Stimulated activated CD4-positive, alpha-beta T cell treated with anti-CD3 and anti-CD28 coated beads, Interleukin-12 subunit alpha, Interleukin-12 subunit beta, amount 100 ng/mL, for 24 hours (primary cell): ENCODE measurements at places on chromosomes 11 and 22.

- DNase-seq, result peak; percentile 15
Observed at GRCh38 chr11:67006029-67006884, 16.7 kb upstream of the SYT12 start.

DNA sequence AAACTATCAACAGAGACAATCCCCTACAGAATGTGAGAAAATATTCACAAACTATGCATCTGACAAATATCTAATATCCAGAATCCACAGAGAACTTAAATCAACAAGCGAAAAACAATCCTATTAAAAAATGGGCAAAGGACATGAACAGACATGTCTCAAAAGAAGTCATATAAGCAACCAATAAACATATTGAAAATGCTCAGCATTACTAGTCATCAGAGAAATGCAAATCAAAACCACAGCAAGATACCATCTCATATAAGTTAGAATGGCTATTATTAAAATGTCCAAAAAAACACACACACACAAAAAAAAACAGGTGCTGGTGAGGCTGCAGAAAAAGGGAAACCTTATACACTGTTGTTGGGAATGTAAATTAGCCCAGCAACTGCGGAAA is 8.3 kb upstream of the OR52E8 start:
- DNase-seq, result no peak

GRCh38 chr22:19022755-19023154 is 86.7 kb upstream of the PRODH start:
- no peak for DNase-seq

GRCh38 chr11:65640483-65641296 is 2.8 kb downstream of the SIPA1 start:
- no peak for DNase-seq

DNA sequence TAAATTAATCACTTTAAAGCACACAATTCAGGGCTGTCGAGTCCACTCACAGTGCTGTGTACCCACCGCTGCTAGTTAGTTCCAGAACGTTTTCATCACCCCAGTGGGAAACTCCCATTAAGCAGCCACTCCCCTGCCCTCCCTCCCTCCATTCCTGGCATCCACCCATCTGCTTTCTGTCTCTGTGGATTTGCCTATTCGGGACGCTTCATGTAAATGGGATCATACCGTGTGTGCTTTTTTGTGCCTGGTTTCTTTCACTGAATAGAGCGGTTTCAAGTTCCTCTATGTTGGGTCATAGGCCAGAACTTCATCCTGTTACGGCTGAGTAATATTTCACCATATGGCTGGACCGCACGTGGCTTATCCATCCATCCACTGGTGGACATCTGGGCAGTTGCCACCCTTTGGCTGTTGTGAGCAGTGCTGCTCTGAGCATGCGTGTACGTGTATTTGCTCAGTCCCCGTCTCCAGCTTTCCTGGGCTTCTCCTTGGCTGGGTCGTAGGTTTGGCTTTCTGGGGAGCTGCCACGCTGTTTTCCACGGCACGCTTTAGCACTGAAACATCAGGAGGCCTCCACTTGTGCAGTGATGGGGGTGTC is 30.1 kb downstream of the ARHGAP8 start:
- DNase-seq, result no peak

- DNase-seq, result no peak
Observed at GRCh38 chr11:12110714-12111548, 541 bp downstream of the MICAL2 start.

DNA sequence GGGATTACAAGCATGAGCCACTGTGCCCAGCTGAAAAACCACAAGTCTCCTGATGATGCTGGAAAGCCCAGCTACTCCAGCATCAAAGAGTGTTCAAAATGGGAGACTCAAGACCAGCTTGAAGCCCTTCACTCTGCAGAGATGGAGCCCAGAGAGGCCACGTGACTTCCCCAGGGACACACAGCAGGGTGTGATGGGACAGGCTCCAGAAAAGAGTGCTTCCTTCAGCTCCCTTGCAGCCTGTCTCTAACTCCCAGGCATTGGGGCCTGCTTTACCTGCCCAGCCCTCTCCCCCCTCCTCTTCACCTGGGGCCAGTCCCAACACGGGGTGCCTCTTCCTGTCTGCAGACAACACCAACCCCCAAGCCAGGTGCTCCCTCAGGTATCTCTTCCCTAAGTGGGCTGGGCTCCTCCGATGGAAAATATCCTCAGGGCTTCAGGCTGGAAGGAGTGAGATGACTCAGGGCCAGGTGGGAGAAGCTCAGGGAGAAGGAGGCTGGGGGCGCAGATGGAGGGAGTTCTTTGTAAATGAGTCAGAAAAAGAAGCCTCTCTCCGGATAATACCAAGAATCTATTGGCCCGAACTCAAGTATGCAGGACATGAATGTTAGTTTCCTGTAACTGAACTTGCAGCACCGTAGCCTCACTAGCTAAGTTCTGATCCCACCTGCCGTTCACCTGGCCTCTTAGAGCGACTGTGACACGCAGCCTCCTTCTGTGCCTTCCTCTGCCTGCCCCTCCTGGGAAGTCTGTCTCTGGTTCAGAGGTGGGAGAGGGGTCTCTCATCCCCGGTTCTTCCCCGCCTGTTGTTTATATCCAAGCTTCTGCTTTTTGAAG is 326.6 kb downstream of the MN1 start:
- no peak for DNase-seq

GRCh38 chr11:68938816-68939582 is 35.3 kb downstream of the IGHMBP2 start:
- no peak for DNase-seq

- no peak for DNase-seq
Observed at GRCh38 chr22:26502688-26503561, 9.3 kb downstream of the TFIP11 start.
